ENCODE measurements at places on chromosomes 5 and 9.

DNA sequence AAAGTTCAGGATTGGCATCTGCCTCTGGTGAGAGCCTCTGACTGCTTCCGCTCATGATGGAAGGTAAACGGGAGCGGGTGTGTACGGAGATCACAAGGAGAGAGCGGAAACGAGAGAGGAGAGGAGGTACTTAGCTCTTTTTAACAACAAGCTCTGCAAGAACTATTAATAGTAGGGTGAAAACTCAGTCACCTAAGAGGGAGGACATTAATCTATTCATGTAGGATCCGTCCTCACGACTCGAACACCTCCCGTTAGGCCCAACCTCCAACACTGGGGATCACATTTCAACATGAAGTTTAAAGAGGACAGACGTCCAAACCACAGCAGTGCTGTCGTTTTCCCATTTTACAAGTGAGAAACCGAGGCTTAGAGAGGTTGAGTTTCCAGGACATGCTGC lies 173.7 kb downstream of the SLC28A3 start:
- DNase-seq = no peak

DNA sequence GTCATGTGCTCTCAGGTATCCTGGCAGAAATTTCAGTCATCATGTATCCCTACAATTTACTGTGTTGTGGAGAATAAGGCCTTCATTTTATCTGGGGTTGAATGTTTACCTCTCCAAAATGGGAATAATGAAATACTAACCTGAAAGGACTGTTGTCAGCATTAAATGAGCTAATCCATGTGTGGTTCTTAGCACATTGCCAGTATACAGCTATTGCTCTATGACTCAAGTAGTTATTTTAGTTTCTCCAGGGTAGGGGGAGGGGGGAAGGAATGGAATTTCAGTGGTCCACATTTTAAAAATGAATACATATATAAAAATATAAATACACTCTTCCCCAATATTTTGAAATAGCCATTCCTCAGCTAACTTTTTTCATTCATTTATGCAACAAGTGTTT lies 3.5 kb downstream of the PAM start:
- DNase-seq = no peak

GRCh38 chr9:78893774-78894401 lies 597.0 kb downstream of the PSAT1 start:
- DNase-seq = no peak

DNA sequence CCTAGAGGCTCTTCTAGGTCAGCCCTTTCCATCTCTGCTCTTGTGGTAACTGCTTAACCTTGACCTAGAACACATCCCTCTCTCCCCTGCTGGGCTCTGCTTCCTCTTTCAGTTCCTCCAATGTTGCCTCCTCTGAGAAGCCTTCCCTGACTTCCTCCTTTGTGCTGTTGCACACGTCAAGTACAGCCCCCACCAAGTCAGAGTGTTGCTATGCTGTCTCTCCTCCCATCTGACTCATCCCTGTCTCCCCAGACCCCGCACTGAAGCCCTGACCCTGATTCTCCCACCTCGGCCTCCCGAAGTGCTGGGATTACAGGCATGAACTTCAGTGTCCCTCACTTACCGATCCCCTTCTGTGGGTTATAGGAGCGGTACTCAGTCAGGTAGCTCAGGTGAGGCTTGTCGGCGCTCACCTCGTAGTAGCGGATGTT lies 10.4 kb upstream of the TRIM14 start:
- peak; percentile 73 for DNase-seq

- DNase-seq = no peak
Observed at GRCh38 chr9:33187519-33188218, 20.5 kb upstream of the B4GALT1 start.

DNA sequence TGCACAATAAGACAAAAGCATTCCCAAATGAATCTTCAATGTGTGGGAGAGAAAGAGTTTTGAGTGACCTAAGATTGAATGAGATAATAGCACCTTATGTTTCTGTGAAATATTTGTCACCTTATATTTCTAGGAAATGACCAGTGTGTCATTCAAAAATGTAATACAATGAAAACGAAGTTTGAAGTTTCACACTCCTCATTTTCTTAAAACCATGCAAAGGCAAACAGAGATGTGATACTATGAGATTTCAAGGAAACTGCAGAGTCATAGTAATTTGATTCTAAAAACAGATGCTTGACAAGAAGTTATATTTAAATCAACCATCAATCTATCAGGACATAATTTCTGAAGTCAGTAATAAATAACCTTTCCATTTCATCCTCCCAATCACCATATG lies 13.6 kb upstream of the ABCA1 start:
- no peak for DNase-seq

GRCh38 chr9:80359941-80360881 lies 788.4 kb downstream of the TLE4 start:
- DNase-seq = no peak
